ENCODE measurements at places on chromosomes 16 and 17.

DNA sequence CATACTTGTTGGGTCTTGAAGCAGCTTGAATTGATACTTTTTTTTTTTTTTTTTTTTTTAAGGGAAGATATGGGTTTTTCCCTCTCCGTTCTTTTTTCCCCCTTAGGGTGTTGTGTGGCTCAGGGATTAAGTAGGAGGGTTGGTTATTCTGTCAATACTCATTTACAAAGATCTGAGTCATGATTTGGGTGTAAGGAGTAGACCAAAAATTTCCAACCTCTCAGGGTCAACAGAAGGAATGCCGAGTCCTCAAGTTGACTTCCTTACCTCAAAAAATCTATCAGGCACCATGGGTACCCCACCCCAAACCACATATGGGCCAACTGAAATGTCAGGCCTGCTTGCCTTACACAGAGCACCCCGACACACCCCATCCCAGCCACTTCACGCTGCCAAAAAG lies 230.5 kb downstream of the CCDC182 start:
- DNase-seq, result no peak

GRCh38 chr17:73697872-73698271 lies 53.6 kb upstream of the SDK2 start:
- peak; percentile 63 for DNase-seq

GRCh38 chr17:81867991-81868673 lies 3.0 kb downstream of the ARHGDIA start:
- no peak for DNase-seq

- DNase-seq, result no peak
These were observed 2.7 kb downstream of the MPO start for GRCh38 chr17:58277802-58278595.
